ENCODE measurements at places on chromosomes 1 and 21.

- DNase-seq = no peak
These were observed 46.7 kb downstream of the CLDN14 start for GRCh38 chr21:36433059-36433709.

DNA sequence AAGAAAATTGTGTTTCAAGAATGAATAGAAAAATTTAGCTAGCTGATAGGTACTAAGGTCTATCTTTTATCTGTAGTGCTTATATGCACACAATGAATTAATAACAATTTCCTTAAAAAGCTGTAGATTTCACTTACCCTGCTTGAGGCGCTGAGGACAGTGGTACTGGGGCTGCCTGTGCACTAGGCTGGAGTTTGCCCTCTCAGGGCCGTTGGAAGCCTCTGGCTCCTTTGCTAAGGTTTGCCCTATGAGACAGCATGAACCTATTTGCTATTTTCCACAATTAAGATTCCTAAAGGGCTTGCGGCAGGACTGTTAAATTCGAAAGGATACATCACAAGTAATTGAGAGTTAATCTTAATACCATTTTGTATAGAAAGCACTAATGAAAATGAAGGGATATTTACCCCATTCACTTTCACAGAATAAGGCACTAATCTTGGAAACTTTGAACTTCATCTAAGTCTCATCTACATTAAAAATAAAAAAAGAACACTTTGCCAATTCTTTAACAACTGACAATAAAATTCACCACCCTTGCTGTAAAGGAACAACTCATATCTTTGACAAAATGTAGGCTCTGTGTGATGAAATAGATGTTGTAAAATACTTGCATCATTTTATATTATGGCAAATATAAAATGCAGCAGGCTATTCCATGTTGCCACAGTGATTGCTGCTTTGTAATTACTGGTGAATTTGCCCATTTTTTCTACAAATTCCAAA, 293.0 kb downstream of the NTNG1 start:
- no peak for DNase-seq

DNA sequence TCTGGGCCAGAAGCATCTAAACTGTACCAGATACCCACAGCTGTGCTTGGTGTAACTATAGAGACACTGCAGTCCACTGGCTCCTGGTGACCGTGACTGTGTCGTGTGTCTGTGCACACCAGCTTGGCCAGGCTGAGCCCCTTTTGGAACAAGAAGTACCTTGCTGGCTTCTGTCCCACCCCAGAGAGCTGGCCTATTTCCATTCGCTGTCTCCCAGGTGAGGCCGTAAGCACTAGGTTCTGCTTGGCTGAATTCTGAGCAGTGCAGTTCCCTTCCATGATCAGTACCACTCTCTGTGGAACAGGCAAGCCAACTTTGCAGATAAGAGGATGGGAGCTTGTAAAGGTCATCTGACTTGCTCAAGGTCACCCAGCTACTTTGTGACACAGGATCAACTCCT, 119.9 kb upstream of the DNAH14 start:
- no peak for DNase-seq

- DNase-seq = no peak
These were observed 69.7 kb upstream of the USP24 start for GRCh38 chr1:55284856-55285255.

DNA sequence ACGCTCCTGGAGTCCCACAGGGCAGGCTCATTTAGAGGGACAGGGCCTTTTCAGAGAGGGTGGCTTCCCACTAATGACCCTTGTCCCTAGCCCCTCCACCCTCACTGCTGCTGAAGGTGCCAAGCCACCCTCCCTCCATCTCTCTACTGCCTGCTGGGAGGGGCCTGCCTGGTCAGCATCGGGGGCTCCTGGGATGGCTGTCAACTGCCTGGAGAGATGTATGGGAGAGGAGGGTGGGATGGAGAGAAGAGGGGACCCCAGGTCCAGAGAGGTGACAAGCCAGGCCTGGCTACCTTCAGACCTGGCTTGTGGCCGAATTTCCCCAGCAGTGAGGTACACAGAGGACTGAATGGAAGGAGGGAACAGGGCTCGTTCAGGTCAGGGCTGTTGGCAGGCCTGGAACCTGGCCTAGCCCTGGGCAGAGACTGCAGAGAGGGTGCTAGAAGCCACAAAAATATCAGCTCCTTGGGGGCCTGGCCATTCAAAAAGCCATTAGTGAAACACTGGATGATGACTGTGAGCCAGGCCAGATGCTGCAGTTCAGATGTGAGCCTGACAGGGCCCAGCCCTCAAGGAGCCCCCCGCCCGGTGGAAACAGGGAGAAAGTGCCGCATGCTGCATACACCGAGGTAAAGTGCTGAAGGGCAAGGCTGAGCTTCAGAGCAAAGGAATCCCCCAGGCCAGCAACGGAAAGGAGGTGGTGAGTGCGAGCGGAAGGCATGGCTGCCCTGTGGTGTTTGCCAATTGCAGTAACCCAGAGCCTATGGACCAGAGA, 20.0 kb downstream of the MMEL1 start:
- no peak for DNase-seq

DNA sequence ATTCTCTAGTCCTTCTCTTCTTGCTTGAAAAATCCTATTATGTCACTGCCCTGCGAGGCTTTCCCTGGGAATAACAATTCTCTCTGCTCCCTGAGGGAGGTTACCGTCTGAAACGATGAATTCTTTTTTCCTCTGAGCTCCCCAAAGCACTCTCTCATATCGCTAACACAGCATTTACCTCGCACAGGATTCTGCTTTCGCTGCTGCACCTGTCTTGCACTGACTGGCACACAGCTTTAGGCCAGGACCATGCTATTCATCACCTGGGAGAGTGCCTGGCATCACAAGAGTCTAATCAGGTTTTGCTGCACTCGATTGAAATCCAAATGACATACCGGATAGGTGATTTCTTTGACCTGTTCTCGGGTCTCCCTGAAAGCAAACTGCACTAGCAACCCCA, 52.8 kb upstream of the GNG4 start:
- DNase-seq = no peak

DNA sequence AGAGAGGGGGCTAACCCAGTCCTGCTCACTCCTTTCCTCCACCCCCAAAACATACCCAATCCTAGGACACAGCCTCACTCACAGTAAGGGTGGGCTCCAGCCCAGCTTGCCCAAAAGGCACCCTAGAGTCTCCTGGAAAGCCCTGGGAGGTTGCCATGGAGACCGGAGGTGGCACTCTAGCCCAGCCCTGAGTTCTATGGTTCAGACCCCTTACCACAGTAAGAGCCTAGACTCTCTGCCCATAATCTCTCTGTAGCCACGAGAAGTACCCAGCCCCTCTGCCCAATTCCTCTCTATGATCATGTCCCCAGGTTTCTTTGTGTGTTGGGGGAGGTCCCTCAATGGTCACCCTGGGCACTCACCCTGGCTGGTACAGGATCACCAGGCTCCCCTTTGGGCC, 14.4 kb downstream of the COL16A1 start:
- DNase-seq = no peak

DNA sequence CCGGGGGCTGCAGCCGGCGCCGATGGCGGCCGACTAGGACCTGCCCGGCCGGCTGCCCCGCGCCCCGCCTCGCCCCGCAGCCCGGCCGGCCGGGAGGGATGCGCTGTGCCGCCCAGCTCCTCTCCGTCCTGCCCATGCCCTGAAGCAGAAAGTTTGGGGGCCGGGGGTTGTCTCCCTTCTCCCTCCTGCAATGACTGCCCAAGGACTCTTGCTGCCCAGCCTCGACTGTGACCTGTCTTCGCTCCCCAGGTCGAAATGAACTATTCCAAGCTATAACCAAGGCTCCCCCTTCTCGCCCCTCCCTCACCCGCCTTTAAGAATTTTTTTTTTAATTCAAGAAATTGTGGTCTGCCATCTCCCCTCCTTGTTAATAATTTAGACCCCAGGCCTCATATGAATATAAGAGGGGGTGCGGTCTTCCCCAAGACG, 361 bp downstream of the TMCC2 start:
- DNase-seq = no peak

GRCh38 chr1:228317891-228318810, 88.5 kb downstream of the TRIM11 start:
- DNase-seq = no peak

DNA sequence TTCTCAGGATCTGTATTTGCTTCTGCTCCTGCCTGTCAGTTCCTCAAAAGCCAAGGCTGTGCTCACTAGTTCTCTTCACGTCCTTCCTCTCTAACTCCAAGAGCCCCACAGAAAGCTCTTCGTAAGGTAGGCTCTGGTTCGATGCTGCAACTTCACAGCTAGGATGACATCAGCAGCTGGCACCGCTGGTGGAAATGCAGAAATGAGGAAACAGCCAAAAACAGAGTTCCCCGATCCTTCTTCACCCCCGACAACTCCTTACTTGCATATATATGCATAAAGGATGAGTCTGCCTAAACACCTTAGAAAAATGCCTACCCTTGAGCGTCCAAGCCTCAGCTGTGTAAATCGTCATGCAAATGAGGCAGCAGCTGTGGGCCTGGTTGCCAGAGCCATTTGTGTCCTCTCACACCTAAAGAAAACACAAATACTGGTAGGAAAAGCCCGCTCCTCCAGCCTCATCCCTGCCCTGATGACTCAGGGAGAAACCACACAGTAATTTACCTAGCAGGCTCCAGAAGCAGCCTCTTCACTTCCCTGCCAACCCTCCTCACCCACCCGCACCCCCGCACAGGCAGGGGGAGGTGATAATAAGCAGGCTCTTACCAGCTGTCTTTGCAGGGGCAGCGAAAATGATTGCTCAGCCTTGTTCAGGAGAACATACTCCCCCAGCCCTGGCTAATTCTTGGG, 28.2 kb downstream of the BATF3 start:
- DNase-seq = no peak

- DNase-seq = no peak
These were observed 421.5 kb downstream of the PTPRU start for GRCh38 chr1:29657816-29658215.

- DNase-seq = no peak
These were observed 4.5 kb downstream of the LAD1 start for GRCh38 chr1:201394591-201394990.

DNA sequence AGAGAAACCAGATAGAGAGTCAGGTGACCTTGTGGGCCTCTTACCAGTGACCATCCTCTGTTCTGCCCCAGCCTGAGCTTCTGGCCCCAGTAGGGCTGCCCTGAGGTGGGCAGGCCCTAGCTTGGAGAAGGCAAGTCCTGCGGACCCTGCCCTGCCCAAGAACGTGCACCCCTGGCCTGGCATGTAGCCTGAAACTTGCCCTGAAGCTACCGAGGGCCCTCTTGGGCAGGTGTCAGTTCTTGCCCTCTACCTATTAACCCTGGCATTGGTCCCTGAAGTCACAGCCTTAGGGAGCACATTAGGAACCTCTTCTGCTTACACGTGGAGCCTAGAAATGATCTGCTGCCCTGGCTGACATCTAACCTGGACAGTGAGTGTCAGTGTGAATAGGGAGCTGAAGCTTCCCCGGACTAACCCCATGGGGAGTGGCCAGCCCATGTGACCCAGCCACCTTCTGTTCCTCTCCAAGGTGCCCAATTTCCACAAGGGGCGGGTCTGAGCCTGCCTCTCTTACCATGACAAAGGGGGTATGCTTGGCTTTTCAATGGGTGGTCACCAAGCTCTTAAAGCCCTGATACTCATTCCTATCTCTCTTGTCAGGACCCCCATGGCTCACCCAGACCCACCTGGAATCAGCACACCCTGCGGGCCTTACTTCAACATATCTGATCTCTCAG, 163.0 kb downstream of the ZSCAN20 start:
- DNase-seq = no peak

- no peak for DNase-seq
These were observed 1.7 kb downstream of the SERTAD4 start for GRCh38 chr1:210234329-210234757.

DNA sequence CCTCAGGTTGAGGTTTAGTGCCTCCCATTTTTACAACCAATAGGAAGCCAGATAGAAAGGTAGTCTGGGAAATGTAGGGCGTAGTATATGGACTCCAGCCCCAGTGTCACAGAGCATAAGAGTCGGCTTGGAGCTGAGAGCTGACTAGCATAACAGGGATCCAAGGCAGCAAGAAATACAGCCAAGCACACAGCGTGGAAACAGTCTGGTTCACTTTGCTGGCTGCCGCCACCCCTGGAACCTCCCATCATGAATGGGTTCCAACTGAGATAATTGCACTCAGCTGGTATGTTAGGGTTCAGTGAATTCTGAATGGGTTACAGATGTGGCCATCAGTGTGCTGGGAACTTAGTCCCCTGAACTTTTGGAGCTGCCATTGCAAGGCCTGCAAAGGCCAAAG, 76.7 kb upstream of the GPR88 start:
- no peak for DNase-seq

- no peak for DNase-seq
These were observed 17.0 kb upstream of the MACF1 start for GRCh38 chr1:39187275-39188046.

- DNase-seq = no peak
These were observed 5.5 kb downstream of the CTNNBIP1 start for GRCh38 chr1:9904596-9904995.

GRCh38 chr1:22471078-22471477, 19.4 kb downstream of the ZBTB40 start:
- no peak for DNase-seq

All from stimulated activated naive CD8-positive, alpha-beta T cell treated with anti-CD3 and anti-CD28 coated beads, Interleukin-15, amount 100 ng/mL, for 72 hours (primary cell).